ENCODE measurements at places on chromosomes 3 and 15. TPM values are rescaled to one million over a fixed set of nuclear protein-coding genes. Genes with fewer than 3 reads are reported as not detected.

The PLA1A gene
- under 0.01 TPM for total RNA-seq

- H3K27me3 ChIP-seq: no peaks in the 10 kb centered on the region
- peaks cover 5% of the 10 kb centered on the region for H3K4me1 ChIP-seq
- H3K27ac ChIP-seq: no peak overlapping the region
- H3K36me3 ChIP-seq: no peaks in the 10 kb centered on the region
- H3K4me3 ChIP-seq: no peak overlapping the region
Measured at GRCh38 chr3:48135552-48136495, 52.4 kb downstream of the CDC25A start.

The SERINC4 gene
- total RNA-seq: not detected

The BTD gene
- 31.1 TPM for total RNA-seq

The REC114 gene
- total RNA-seq: not detected

DNA sequence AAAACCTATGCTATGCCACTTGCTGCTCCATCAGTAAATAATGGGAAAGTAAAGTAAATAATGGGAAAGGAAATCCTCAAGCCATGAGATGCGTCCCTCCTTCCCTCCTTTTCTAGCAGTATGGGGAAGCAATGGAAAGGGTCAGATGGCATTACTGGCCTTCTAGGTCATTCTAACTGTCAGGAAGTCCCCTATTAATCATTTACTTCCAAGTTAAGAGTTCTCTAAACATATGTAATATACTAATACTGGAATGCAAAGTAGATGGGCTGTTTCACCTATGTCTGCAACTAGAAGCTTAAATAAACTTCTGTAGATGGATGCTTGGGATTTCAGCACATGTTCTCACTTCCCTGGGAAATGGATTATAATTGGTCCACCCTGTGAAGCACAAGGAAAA, 55.9 kb downstream of the MDFIC2 start:
- DNase-seq: no peak
- no peaks in the 10 kb centered on the region for H3K27me3 ChIP-seq
- H3K36me3 ChIP-seq: no peaks in the 10 kb centered on the region
- no peak overlapping the region for H3K4me3 ChIP-seq

GRCh38 chr15:33168444-33168843, 26.1 kb downstream of the FMN1 start:
- H3K27ac ChIP-seq: no peak overlapping the region
- no peak for DNase-seq
- H3K4me1 ChIP-seq: no peaks in the 10 kb centered on the region
- H3K27me3 ChIP-seq: peaks cover 28% of the 10 kb centered on the region
- no peak overlapping the region for H3K4me3 ChIP-seq

The GOLGA8R gene
- total RNA-seq: 3.3 TPM

DNA sequence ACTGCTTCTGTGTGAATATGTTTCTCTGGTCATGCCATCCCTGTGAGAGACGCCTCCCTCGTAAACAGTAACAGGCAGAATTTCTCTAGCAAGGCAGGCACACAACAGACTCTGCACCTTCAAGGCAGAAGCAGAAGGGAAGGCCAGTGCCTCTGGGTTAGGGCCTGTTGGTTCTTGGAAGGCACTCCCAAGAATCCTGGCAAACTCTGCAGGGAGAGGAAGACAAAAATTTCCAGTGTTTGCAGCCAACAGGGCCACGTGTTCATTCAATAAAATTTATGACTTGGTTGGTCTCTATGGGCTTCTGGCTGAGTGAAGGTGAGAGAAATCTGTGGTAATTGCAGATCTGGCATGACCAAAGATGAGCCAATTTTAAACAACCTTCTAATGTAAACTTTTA, 39.3 kb downstream of the NFKBIZ start:
- H3K27ac ChIP-seq: no peak overlapping the region
- H3K36me3 ChIP-seq: no peaks in the 10 kb centered on the region
- H3K27me3 ChIP-seq: no peaks in the 10 kb centered on the region
- DNase-seq: no peak
- H3K4me1 ChIP-seq: no peaks in the 10 kb centered on the region
- no peak overlapping the region for H3K4me3 ChIP-seq

The RPL35A gene
- total RNA-seq: 450 TPM

The GMPS gene
- 41.3 TPM for total RNA-seq

DNA sequence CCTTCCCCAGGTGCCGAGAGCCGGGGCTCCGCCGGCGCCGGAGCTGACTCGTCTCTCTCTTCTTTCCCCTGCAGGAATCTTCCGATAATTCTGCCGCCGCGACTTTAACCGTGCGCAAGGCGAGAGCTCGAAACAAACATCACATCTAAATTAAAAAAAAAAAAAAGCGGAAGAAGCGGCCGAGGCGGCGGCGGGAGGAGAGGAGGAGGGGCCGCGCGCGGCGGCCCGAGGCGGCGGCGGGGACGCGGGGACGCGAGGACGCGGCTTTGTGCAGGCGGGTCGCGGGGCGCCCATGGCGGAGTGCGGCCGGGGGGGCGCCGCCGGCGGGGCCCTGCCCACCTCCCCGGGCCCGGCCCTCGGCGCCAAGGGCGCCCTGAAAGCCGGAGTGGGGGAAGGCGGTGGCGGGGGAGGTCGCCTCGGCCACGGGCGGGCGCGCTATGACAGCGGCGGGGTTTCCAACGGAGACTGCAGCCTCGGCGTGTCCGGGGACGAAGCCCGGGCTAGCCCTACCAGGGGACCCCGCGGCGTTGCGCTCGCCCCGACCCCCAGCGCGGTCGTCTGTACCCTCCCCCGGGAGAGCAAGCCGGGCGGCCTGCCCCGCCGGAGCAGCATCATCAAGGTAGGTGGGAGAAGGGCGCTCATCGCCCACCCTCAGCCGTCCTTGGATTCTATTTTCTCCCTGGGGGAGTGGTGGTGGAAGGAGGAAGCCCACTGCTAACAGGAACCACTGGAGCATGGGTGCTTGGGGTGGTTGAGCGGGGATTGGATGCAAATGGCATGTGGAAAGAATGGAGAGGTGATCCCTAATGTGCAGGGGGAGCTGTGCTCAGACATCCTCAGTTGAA, at the start of gene PLCL2:
Gene PLCL2, plus strand, starts transcription at position 208 of the 845 bp plus-strand sequence. Its CDS starts 85 bp downstream, at position 293.
- peak within 1 kb of the TSS; percentile 82 for H3K4me3 ChIP-seq
- H3K4me1 ChIP-seq: peaks cover 12% of the 10 kb centered on the region
- peak within 1 kb of the TSS; percentile 32 for H3K27ac ChIP-seq
- no peaks in the 10 kb centered on the region for H3K27me3 ChIP-seq
- no peaks in the 10 kb centered on the region for H3K36me3 ChIP-seq
- DNase-seq: peak; percentile 93

DNA sequence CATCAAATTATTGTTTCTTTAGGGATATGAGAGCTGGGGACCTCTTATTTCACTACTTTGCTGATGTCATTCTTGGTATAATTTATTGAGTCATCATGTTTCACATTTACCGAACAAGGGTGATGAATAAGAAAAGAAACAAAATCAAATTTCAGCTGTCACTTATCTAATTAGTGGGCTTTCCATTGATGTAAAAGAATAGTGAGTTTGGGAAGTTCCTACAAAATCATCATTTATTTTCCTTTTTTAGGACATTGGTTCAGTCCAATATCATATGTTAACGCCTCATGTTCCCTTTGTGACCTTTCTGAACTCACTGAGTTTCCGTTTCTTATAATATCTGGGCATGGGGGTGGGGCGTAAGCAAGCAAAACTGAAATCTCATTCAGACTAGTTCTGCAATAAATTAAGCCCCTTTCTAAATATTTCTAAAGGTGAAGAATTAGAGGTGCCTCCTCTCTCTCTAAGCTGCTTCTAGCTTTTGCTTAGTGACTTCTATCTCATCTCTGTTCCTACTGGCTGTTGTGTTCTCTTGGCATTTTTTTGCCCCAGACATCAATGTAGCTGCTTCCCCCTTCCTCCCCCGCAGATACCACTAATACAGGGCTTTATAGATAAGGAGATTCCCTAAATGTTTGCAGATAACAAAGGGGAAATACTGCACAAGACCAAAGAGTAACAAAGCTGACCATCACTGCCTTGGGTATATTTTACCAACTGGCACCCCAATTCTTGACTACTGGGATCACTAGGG, 238.0 kb upstream of the CTNNB1 start:
- no peaks in the 10 kb centered on the region for H3K36me3 ChIP-seq
- H3K4me1 ChIP-seq: no peaks in the 10 kb centered on the region
- no peak overlapping the region for H3K4me3 ChIP-seq
- H3K27ac ChIP-seq: no peak overlapping the region
- no peak for DNase-seq

The CCR3 gene
- not detected for total RNA-seq

The SKOR1 gene
- total RNA-seq: 0.36 TPM

DNA sequence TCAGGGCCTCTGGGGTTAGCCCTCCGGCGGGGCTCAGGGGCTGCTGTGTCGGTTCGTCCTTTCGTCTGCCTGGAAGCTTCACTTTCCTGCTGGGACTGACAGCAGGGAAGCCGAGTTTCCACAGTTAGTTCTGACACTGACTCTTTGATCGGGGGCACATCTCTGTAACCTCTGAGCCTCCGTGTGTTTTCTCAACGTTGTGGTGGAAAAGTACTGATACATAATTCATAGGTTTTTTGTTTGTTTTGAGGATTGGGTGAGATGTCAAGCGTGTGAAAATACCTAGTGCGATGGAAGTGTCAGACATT, 481 bp downstream of the AP4E1 start:
- DNase-seq: no peak
- peak overlapping the region; percentile 89 for H3K4me3 ChIP-seq

DNA sequence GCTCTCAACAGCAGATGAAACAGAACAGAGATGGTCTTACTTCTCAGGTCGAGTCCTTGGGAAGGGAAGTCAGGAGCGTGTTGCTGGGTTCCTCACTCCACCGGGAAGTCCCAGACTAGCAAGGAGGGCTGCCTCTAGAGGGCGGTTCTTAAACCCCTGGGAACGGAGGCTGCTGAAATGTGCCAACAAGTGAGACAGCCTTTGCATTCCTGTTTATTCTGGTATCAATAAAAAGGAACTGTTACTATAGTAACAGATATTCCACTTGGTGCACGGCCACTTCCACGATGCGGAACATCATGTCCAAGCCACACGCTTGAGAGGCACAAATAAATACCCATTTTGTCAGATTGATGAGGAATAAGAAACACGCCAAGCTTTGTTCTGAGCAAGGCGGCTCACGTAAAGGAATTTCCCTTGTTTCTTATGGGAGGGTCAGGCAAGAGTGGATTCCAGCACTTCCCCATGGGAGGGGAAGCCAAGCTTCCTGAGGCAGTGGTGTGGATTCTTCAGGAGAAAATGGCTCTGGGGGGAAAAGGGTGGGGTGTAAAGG, at the start of gene FAM107A:
Gene FAM107A, minus strand, starts transcription at position 123 of the 553 bp plus-strand sequence. CDS start 7,531 bp downstream, outside the sequence.
- peak; percentile 77 for DNase-seq
- peaks cover 6% of the 10 kb centered on the region for H3K4me1 ChIP-seq
- H3K27me3 ChIP-seq: peaks cover 8% of the 10 kb centered on the region
- no peak within 1 kb of the TSS for H3K4me3 ChIP-seq
